HS-5 (cell line): ENCODE measurements at places on chromosomes 16 and 17.
A peak's percentile ranks its signal among the peaks of the same experiment; 100 is the strongest.

- DNase-seq, result peak; percentile 2
Observed at GRCh38 chr16:74169687-74170376, 126.8 kb upstream of the PSMD7 start.

DNA sequence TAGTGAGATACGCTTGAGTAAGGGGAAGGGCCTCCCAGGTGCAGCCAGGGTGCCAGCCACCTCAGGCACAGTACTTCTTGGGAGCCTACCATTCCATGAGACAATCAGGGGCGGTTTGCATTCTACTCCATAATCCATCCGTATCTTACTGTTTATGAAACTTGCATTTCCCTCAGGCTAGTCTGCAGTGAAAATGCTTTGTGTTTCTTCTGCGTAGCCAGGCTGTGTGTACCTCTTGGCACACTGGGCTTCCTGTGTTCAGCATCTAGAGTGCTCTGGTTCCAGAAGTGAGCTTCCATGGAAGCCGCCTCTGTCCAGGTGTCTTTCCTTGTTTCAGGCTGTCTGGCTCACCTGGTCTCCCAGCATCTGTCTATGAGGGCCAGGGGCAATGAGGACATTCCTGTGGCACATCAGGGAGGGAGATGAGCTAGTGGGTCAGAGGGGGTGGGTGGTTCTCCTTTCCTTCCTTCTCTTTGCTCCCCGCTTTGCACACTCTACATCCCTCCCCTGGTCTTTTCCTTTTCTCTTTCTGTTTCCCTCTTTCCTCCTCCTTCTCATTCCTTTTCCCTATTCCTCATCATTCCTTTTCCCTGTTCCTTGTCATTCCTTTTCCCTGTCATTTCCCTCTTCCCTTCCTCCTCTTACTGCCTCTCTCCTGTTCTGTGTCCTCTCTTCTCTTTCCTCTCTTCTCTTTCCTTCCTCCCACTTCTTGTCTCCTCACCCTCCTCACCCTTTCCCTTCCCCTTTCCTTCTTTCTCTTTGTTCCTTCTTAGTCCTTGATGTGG is 386.5 kb downstream of the CPPED1 start:
- no peak for DNase-seq

GRCh38 chr16:1363501-1364041 is 11.8 kb downstream of the GNPTG start:
- no peak for DNase-seq

DNA sequence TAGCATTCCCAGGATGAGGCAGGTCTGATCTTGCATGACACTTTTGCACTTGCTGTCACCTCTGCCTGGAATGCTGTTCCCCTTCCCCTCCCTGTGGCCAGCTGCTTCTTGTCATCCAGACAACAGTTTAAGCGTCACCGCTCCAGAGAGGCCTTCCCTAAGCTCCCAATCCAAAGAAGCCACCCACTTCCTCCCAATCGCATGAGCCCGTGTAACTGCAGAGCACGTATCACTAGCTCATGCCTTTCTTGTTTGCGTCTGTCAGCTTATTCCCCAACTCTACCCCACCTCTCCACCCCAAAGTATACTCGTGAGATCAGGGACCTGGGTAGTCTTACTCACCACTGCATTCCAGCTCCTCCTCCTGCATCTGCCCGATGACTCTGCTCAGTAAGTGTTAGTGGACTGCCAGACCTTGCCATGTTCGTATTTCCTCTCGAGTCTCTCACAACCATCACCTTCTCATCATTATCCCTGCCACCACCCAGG is 92.8 kb downstream of the GAS7 start:
- DNase-seq, result no peak

DNA sequence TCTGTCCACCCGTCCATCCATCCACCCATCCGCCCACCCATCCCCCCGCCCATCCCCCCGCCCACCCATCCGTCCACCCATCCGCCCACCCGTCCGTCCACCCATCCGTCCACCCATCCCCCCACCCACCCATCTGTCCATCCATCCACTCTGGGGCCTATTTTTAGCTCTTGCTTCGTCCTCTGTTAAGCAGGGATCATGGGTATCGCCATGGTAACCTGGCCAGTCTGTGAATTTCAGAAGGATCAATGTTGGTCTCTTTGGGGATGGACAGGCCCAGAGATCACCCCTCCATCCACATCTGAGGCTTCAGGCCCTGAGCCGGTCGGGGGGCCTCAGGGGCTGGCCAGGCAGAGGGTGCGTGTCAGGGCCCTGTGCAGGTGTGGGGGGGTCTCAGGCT is 15.2 kb upstream of the DPEP1 start:
- no peak for DNase-seq

DNA sequence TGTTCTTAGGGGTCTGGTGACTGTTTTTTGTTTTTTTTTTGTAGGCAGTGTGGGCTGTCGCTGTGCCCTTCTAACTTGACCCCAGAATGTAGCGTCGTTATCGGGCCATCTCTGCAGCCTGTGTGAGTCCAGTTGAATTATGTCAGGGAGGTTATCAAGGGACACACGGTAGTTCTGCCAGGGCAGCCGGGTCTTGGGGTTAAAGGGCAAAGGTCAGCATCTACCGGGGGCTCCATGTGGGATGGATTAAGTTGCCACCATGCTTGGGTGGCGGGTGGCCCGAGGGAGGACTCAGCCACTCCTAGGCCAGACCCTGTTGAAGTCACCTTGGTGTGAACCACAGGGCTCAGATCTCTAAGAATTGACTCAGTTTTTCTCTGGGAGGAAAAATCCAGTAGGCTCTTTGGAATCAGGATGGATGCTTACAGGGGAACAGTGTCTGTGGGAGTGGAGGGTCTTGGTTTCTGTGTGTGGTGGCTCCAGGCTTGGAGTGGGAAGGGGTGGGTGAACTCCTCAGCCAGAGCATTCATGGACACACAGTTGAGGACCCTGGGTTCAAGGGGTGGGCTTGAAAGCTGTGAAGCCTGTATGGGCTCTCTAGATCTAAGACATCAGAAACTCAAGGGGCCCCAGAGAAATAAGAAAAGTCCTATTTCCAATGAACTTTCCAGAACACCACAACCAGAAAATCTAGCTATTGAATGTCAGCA is 191.7 kb downstream of the IRF8 start:
- DNase-seq, result no peak

DNA sequence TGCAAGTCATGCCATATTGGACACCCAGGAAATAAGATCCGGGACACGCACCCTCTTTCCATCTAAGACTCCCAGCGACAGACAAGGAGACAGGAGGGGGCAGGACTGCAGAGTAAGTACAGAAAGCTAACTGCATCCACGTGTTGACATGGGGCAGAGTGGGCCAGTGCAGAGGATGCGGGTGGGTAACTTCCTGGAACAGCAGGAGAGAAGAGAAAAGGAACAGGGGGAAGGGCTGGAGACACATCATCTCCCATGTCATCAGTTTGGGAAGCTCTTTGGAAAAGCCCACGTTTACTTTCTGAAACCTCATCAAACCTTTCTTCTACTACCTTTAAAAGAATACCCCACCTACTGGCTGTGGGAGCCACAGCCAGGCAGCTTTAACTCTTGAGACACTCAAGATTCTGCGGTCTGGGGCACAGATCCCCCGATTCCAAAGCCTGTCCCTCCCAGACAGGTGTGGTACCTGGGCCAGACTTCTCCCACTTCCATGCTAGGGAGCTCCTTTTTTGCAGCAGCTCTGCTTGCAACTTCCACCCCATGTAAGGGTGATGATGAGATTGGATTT is 273.5 kb upstream of the RPL38 start:
- DNase-seq, result no peak

GRCh38 chr17:1275962-1276736 is 3.3 kb upstream of the TRARG1 start:
- no peak for DNase-seq

- peak; percentile 18 for DNase-seq
Observed at GRCh38 chr17:39573447-39574298, 34.0 kb downstream of the NEUROD2 start.

GRCh38 chr17:67999291-67999911 is 3.1 kb upstream of the C17orf58 start:
- no peak for DNase-seq

- peak; percentile 92 for DNase-seq
Observed at GRCh38 chr17:13346081-13346533, 255.6 kb downstream of the HS3ST3A1 start.

DNA sequence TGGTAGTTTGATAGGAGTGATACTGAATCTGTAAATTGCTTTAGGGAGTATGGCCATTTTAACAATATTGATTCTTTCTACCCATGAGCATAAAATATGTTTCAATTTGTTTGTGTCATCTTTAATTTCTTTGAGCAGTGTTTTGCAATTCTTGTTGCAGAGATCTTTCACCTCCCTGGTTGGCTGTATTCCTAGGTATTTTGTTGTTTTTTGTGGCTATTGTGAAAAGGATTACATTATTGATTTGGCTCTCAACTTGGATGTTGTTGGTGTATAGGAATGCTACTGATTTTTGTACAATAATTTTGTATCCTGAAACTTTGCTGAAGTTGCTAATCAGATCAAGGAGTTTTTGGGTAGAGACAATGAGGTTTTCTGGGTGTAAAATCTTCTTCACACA is 3.2 kb downstream of the KRTAP9-9 start:
- no peak for DNase-seq

GRCh38 chr17:47978324-47978723 is 7.4 kb downstream of the CDK5RAP3 start:
- DNase-seq, result no peak
